Thoracic aorta (tissue), 2 donors: ENCODE measurements at places on chromosomes 3 and 15. TPM values are rescaled to one million over a fixed set of nuclear protein-coding genes. Genes with fewer than 3 reads are reported as not detected.

Gene CRABP1
- not detected for total RNA-seq

Gene ZPLD1
- total RNA-seq: not detected

Gene BCL2A1
- 7.5 TPM for total RNA-seq

Gene GPR15
- total RNA-seq: not detected

Gene STRA6
- not detected for total RNA-seq

Gene PSMA4
- total RNA-seq: 66.2 TPM

Gene NR2F2
- total RNA-seq: 49.8 TPM

Gene ILDR1
- total RNA-seq: not detected

Gene ESYT3
- total RNA-seq: 1.9 TPM

Gene COX17
- total RNA-seq: 15.2 TPM

Gene ANKRD28
- total RNA-seq: 60.2 TPM

Gene SLC28A2
- not detected for total RNA-seq

Gene ANKRD63
- total RNA-seq: not detected

Gene GOLGA6B
- total RNA-seq: not detected

Gene ASB14
- total RNA-seq: not detected

Gene SELENOS
- 92.6 TPM for total RNA-seq

Gene ZNF609
- 25.2 TPM for total RNA-seq

Gene NUTM1
- total RNA-seq: not detected

Gene AADACL2
- not detected for total RNA-seq

Gene SPATA16
- not detected for total RNA-seq

Gene MELTF
- 8.7 TPM for total RNA-seq
